ENCODE measurements at places on chromosomes 1 and 21.

DNA sequence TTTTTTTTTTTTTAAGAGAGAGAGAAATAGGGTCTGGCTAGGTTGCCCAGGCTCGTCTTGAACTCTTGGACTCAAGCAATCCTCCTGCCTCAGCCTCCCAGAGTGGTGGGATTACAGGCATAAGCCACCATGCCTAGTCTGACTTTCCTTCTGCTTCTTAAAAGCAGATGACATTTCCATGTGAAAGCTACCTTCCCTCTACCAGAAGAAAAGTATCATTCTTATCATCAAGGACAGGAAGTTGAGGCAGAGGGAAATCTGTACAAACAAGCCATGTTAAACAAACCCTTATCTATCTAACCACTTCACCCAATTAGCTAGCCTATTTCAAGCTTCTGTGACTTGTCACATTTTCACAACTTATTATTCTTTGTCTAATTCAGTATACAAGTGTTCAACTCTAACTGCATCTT lies 54.8 kb downstream of the SAMSN1 start:
- DNase-seq = no peak

DNA sequence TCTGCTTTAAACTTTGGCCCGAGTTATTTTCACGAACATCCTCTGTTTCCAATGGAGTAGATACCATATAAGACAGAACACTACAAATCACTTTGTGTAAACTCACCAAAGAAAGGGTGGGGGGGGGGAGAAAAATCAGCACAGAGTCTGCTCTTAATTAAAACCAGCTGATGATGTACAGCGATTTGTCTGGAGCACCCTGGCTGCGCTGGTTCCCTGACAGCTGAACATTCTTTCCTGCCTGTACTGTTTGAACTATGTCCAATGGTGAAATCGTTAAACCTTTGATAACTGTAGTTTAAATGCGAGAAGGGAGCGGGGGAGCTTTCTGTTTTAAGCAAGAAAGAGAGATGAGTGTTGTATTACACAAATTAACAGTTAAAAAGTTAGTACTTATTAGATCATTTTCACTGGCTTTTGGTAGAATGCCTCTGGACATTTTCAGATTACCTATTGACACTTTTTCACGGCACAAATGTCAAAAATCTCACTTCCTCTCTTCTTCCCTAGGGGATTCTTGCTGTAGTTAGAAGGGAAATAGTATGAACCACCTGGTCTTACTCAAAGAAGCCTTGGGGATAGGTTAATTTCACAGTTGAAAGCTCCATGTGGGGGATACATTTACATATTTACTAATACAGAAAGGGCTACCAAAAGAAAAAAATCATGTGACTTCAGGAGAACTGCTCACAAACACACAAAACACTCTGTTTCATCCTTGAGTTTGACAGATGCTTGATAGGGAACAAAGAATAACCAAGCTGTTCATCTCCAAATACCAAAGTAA lies 140.2 kb upstream of the RUNX1 start:
- no peak for DNase-seq

- DNase-seq = no peak
These were observed 131.8 kb upstream of the PKN2 start for GRCh38 chr1:88552226-88552625.

- DNase-seq = no peak
These were observed 274.5 kb downstream of the CTH start for GRCh38 chr1:70685300-70686286.

GRCh38 chr1:223670458-223671159 lies 5.1 kb upstream of the CAPN8 start:
- no peak for DNase-seq

GRCh38 chr1:147611021-147611426 lies 59.3 kb downstream of the ACP6 start:
- no peak for DNase-seq

GRCh38 chr1:87894062-87894461 lies 565.4 kb downstream of the LMO4 start:
- no peak for DNase-seq

DNA sequence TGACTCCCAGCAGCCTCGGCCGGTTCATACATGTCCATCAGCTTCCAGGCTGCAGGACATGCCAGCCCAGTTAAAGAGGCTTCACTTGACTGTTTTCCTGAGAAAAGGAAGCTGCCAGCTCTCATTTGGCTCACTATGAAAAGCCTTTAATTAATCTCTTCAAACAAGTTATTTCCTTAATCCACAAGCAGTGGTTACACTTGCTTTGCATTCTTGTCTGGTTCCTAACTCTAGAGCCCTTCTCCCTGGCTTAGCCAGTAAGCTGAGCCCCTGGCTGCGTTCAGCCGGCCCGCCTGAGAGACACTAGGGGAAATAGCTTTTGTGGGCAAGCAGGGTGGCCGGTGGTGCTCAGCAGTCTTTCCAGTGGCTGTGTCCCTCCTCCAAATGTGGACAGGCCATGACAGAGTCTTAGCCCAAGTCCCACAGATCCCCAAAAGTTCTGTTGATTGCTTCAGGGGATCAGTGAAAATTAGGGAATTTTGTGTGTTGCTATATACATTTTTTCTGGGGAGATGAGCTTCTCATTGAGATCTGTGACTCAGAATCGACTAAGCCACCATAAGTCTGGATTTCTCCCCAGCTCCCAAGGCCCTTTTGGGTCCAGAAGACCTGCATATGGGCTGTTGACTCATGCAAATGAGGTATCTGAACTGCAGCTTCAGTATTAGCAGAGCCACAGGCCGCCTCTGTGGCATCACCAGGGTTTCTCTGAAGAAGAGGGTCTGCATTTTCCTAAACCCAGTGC lies 10.1 kb downstream of the ATF3 start:
- no peak for DNase-seq

DNA sequence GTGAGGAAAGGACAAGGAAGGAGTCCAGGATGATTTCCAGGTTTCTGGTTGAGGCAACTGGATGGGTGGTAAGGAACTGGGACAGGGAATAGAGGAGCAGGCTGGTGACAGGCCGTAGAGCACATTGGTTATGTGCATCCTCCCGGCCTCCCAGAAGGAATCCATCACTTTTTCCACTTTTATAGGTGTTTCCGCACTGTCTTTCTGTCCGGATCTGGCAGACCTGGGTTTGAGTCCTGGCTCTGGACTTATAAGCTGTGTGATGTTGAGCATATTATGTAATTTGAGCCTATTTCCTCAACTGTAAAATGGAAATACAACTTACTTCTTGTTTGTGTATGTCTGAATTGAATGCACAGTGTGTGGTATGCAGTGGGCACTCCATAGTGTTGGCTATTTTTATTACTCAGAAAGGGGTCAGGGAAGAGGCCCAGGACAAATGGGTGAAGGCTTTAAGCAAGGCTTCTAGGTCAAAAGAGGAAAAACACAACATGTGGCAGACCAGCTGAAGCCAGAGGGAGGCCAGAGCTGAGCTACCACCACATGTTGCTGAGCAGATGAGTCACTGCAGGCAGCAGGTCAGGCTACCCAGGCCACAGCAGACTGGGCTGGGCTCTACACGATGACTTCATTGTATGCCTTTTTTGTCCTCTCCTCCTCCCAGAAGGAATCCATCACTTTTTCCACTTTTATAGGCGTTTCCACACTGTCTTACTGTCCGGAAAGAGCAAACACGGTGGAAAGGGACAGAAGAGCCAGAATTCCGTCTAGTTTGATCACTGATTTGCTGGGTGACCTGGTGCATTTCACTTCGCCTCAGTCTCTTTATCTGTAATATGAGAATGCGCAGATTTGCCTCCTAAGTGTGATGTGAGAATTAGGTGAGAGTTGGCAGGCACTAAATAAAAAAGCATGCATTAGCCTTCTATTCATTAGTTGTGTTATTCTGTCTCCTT lies 791 bp upstream of the MAST2 start:
- DNase-seq = no peak

DNA sequence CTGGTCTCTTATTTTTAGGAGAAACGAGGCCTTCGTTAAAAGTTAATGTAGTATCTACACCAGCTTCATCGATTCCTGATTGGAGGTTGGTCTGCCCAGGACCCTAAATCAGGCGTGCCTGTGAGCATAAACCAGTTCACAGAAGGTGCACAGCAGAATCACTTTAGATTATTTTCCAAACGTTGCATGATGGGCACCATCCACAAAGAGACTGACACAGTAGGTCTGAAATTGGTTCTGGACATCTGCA lies 256 bp upstream of the TARBP1 start:
- no peak for DNase-seq

GRCh38 chr1:93581917-93582850 lies 99.5 kb downstream of the BCAR3 start:
- no peak for DNase-seq

GRCh38 chr1:63773815-63774616 lies at the start of gene ROR1:
TSS of gene ROR1 (plus strand) at chr1:63774017.
- no peak for DNase-seq

DNA sequence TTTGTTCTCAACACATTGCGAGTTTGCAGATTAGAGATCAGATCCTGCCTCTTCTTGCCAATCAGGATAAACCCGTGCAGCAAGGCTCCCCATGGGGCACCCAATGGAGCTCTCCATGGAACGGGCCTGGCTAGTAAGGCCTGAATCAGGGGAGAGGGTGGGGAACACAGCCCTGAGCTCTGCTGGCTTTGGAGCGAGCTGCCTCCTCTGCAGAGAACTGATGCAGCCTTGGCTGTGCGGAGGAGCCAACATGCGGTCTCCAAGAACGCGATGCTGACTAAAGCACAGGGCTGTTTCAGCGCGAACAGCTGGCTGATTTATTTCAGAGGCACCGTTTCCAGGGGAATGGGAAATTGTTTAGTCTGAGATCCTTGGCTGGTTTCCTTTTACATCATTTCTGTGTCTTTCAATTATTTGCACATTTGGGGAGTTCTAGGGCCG lies 139.7 kb downstream of the TSEN15 start:
- no peak for DNase-seq

- no peak for DNase-seq
These were observed 21.6 kb downstream of the LDLRAP1 start for GRCh38 chr1:25564777-25565574.

- no peak for DNase-seq
These were observed 46.7 kb downstream of the KIFAP3 start for GRCh38 chr1:170027760-170028159.

DNA sequence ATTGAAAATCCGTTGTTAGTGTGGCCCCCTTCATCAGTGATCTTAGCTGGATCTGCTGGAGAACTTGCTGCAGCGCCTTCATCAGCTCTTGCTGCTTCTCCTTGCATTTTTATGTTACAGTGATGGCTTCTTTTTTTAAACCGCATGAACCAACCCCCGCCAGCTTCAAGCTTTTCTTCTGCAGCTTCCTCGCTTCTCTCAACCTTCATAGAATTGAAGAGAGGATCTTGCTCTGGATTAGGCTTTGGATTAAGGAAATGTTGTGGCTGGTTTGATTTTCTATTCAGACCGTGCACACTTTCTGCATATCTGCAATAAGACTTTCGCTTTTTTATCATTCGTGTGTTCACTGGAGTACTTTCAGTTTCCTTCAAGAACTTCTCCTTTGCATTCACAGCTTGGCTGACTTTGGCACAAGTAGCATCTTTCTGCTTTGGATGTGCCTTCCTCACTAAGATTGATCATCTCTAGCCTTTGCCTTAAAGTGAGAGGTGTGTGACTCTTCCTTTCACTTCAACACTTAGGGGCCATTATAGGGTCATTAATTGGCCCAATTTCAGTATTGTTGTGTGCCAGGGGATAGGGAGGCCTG lies 13.1 kb downstream of the RNF187 start:
- no peak for DNase-seq

- no peak for DNase-seq
These were observed 14.5 kb downstream of the PDZK1IP1 start for GRCh38 chr1:47175227-47175934.

- no peak for DNase-seq
These were observed 78.2 kb upstream of the FGGY start for GRCh38 chr1:59218521-59219236.

- DNase-seq = no peak
These were observed 2.2 kb downstream of the SOX13 start for GRCh38 chr1:204075139-204075521.

- DNase-seq = no peak
These were observed 22.7 kb downstream of the GLUL start for GRCh38 chr1:182368903-182369302.

- DNase-seq = no peak
These were observed 90.3 kb upstream of the DUSP10 start for GRCh38 chr1:221832151-221832550.

DNA sequence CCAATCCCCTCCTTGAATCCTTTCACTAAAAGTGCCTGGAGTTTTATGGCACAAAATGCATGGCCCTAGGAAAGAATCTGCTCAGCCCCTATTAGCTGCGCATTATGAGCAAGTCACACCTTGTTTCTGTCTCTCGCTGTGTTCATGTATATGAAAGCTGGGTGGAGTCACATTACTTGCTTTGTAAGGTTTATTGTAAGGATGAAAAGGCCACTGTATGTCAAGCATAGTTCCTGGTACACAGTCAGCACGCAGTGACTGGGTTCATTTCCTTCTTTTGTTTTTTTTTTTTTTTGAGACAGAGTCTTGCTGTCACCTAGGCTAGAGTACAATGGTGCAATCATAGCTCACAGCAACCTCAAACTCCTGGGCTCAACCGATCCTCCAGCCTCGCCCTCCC lies 6.7 kb upstream of the SLC9A1 start:
- no peak for DNase-seq

- no peak for DNase-seq
These were observed 32.3 kb downstream of the LRRC8B start for GRCh38 chr1:89556726-89557444.

DNA sequence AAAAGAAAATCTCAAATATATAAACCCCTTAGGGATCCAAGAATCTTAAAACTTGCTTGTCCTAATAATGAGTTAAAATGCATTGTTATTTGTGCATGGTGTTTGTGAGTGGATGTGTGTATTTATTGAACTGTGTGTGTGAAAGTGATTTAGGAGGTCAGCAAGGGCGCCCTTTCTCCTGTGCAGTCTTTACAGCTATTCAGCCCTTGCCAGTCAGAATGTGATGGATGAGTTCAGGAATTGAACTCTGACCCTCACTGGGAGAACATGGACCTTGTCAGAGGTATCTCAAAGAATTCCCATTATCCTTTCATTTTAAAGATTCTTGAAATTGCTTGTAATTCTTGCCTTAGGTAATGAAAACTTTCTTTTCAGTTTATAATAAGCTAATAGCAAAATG lies 493.0 kb upstream of the ADGRL4 start:
- DNase-seq = no peak

DNA sequence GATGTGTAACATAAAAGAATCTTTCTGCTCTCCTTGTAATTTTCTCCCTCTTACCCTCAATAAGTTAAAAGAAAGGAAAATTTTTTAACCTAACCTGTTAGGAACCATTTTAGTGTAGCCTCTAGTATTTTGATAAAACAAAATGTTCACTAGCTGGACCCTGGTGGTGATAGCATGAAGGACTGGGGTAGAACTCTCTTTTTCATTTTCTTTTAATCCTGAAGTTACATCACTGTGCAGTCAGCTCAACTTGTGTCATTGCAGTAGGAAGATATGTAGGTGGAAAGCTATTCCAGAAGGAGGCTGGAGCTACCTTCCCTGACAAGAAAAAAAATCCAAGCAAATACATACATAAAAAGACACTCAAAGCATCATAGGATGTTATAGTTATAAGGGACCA lies 39.3 kb downstream of the NFIA start:
- DNase-seq = no peak

DNA sequence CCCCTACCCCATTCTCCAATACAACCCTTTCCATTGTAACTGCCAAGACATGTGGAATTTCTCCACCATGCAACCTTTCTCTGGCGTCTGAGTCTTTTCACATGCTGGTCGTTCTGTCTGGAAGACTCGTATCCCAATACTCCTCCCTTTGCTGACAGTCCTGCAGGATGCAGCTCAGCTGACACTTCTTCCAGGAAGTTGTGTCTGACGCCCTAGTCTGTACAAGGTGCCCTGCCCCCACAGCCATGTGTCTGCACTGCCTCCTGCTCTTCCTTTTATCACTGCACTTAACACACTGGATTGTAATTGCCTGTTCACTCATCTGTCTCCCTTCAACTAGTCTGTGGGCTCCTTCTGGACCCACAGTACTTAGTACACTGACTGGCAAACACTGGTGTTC lies 188.0 kb downstream of the LMX1A start:
- DNase-seq = no peak
